Stomach (tissue), 19 donors: ENCODE measurements at places on chromosomes 1 and 21. TPM values are rescaled to one million over a fixed set of nuclear protein-coding genes. Genes with fewer than 3 reads are reported as not detected.

OPN3 gene
- total RNA-seq, result 6.2 TPM

CD55 gene
- total RNA-seq, result 53.6 TPM

SIKE1 gene
- total RNA-seq, result 23.7 TPM

PRKAB2 gene
- total RNA-seq, result 8.1 TPM

SH2D2A gene
- total RNA-seq, result 0.73 TPM

IQCC gene
- total RNA-seq, result 2.3 TPM

HES3 gene
- not detected for total RNA-seq

RIIAD1 gene
- not detected for total RNA-seq

NSUN4 gene
- total RNA-seq, result 56.7 TPM

DNA sequence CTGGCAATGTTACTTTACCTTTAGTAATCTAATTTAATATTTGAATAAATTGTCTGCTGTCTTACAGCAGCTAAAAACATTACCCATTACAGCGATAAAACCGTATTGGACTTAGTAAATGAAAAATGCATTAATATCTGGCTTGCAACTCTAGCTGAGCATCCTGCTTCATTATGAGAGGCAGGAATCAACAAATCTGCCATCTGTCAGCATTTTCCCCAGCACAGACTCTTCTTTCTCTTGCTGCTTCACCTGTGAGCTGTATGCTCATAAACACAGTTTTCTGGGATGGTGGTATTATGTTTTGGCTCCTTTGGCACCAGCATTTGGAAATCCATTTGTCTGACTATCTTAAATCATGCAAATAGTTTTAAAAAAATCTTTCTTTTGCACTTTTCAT is 487.1 kb downstream of the KCNT2 start:
- H3K36me3 ChIP-seq, result no peaks in the 10 kb centered on the region
- H3K27ac ChIP-seq, result no peak overlapping the region
- no peaks in the 10 kb centered on the region for H3K27me3 ChIP-seq
- no peak overlapping the region for H3K4me3 ChIP-seq

DNA sequence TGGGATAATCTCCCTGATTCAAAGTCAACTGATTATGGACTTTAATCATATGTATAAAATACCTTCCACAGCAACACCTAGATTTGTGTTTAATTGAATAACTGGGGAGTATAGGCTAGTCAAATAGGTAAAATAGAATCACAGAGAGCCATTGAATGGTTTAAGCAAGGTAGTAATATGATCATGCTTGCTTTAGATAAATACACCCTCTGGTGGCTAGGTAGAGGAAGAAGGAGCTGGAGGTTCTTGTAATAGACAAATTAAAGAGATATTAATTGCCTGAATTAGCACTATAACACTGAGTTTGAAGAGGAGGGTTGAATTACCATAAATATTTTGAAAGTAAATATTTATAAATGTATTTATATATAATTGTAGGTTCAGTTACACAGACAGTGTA is 40.3 kb downstream of the DIRAS3 start:
- no peaks in the 10 kb centered on the region for H3K4me1 ChIP-seq
- DNase-seq, result no peak
- no peaks in the 10 kb centered on the region for H3K27me3 ChIP-seq

DNA sequence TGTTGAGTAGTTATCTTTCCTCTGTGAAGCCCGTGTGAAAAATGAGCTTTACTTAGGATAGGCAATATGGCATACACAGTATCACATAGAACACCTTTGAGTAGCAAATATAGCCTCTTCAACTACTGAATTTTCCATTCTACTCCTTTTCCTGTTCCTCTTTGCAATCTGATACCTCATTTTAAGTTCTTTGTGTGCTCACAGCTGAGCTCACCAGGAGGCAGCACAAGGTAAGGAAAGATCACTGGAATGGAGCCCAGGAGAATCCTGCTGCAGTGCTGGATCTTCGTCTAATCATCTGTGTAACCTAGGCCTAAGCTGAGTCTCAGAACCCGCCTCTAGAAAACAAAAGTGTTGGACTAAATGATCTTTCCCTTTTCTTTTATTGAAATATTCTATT is 171.0 kb downstream of the LRRC40 start:
- no peak overlapping the region for H3K4me3 ChIP-seq
- H3K27ac ChIP-seq, result no peak overlapping the region
- no peaks in the 10 kb centered on the region for H3K4me1 ChIP-seq

GRCh38 chr1:158331106-158331425 is 265 bp downstream of the CD1B start:
- no peak overlapping the region for H3K27ac ChIP-seq
- H3K4me1 ChIP-seq, result no peaks in the 10 kb centered on the region
- no peaks in the 10 kb centered on the region for H3K27me3 ChIP-seq
- H3K4me3 ChIP-seq, result no peak overlapping the region

- DNase-seq, result no peak
- peaks cover 24% of the 10 kb centered on the region for H3K4me1 ChIP-seq
- H3K27ac ChIP-seq, result no peak overlapping the region
- no peaks in the 10 kb centered on the region for H3K27me3 ChIP-seq
- H3K36me3 ChIP-seq, result peaks cover 7% of the 10 kb centered on the region
Observed at GRCh38 chr1:28773105-28773504, 36.4 kb downstream of the YTHDF2 start.

DNA sequence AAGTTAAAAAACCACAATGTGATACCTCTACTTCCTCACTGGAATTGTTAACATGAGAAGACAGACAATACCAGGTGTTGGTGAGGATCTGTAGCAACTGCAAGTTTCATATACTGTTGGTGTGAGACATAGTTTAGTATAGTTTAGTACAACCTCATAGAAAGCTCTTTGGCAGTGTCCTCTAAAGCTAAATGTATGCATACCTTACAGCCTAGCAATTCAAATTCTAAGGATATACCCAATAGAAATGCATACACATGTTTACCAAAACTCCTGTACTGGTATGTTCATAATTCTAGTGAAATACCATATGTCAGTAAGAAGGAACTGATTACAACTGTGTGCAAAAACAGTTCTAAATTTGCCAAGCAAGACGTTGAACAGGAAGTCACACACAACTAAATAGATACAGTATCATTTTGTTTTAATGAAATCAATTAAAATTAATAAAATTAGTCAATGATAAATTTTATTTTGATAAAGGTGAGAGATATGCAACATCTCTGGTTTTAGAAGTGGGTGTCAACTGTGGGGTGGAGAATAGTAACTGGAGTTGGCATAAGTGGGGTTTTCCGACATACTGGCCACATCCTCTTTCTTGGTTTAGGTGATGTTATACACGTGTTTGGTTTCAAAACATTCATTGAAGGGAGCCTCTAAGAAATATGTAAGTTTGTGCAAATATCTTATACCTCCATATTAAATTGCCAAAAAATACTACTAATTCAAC is 450.7 kb downstream of the PTPRC start:
- no peaks in the 10 kb centered on the region for H3K27me3 ChIP-seq
- no peaks in the 10 kb centered on the region for H3K4me1 ChIP-seq
- no peak overlapping the region for H3K27ac ChIP-seq

DNA sequence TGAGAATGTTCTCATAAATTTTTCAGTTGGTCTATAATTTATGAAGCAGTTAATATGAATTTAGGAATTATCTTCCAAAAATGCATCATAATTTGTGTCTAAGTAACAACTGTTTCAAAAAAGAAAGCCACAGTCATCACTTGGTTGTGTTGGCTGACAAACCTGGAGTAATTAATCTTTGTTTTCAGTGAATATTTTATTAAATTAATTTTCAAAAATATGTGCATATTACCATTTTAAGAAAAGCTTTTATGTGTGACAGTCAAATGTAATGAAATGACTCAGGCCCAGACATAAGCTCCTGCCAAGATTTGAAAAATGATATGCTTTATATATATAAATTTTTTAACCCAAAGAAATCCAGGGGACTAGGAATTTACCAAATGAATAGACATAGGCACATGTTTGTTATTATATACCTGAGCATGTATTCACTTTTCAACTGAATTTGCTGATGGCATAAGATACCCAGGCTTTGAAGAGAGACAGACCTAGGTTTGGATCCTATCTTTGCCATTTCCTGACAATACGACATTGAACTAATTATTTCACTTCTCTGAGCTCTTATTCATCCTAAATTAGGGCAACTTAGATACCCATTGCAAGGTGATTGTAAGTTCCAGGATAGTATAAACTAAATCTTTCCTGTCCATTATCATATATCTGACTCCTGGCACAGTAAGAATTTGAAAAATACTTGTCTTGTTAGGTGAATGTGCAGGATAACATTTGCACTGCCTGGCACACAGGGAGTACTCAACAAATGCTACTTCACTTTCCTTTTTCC is 729.5 kb upstream of the ADGRL2 start:
- no peak for DNase-seq
- no peak overlapping the region for H3K27ac ChIP-seq
- no peaks in the 10 kb centered on the region for H3K4me1 ChIP-seq

- DNase-seq, result no peak
- no peaks in the 10 kb centered on the region for H3K4me1 ChIP-seq
- no peaks in the 10 kb centered on the region for H3K36me3 ChIP-seq
- H3K27ac ChIP-seq, result no peak overlapping the region
Observed at GRCh38 chr1:188154196-188154595, 1325.4 kb downstream of the PLA2G4A start.

DNA sequence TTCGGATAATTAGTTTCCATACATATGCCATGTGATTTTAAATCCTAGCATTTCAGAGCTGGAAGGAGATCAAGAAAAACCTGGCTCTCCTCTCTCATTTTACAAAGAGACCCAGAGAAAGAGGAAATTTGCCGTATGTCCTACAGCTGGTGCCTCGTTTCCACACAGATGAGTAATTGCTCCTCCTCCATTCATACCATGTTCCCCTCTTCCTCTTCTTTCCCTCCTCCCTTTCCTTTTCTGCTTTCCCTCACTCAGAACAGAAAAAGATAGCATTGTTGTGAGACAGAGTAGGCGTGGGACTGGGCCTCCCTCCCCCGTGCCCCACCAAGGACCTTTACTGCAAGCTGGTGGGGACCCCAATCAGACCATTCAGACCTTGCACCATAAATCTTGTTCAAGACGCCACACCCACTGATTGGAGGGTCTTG is 13.7 kb upstream of the SLC44A3 start:
- H3K27ac ChIP-seq, result no peak overlapping the region
- no peaks in the 10 kb centered on the region for H3K36me3 ChIP-seq
- H3K4me3 ChIP-seq, result no peak overlapping the region
- H3K4me1 ChIP-seq, result peaks cover 65% of the 10 kb centered on the region
- DNase-seq, result peak; percentile 69

- no peak overlapping the region for H3K27ac ChIP-seq
- no peaks in the 10 kb centered on the region for H3K4me1 ChIP-seq
- no peaks in the 10 kb centered on the region for H3K36me3 ChIP-seq
- H3K4me3 ChIP-seq, result no peak overlapping the region
Observed at GRCh38 chr1:231170875-231171274, 9.0 kb downstream of the TRIM67 start.

GRCh38 chr1:30046751-30047150 is 676.6 kb downstream of the MATN1 start:
- no peaks in the 10 kb centered on the region for H3K36me3 ChIP-seq
- H3K27me3 ChIP-seq, result peaks cover 4% of the 10 kb centered on the region
- no peak overlapping the region for H3K27ac ChIP-seq

- no peak overlapping the region for H3K27ac ChIP-seq
- peaks cover 4% of the 10 kb centered on the region for H3K4me1 ChIP-seq
- no peaks in the 10 kb centered on the region for H3K27me3 ChIP-seq
- DNase-seq, result no peak
- H3K4me3 ChIP-seq, result no peak overlapping the region
Observed at GRCh38 chr1:31791131-31791858, 24.5 kb downstream of the SPOCD1 start.

DNA sequence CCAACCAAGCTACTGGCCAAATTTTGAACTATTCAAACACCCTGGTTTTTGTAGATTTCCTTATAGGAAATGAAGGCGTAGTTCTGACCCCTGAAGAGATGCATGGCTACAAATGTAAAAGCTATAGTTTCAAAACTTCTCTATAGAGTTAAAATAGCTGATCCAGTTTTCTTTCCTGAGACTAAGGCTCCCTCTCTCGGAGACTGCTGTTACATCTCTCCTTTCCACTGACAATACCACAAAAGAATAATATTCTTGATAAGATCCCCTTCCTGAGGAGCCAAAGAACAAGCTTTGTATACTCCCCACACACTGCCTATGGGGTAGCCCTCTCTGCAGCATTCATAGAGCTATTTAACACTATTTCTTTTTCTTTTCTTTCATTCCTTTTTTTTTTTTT is 6.7 kb upstream of the CFAP126 start:
- no peak for DNase-seq
- no peaks in the 10 kb centered on the region for H3K36me3 ChIP-seq
- H3K4me1 ChIP-seq, result peaks cover 4% of the 10 kb centered on the region
- H3K27me3 ChIP-seq, result no peaks in the 10 kb centered on the region

- no peak overlapping the region for H3K4me3 ChIP-seq
- H3K27ac ChIP-seq, result no peak overlapping the region
- H3K36me3 ChIP-seq, result peaks cover 6% of the 10 kb centered on the region
- H3K4me1 ChIP-seq, result peaks cover 15% of the 10 kb centered on the region
- no peak for DNase-seq
Observed at GRCh38 chr21:44046734-44047133, 34.6 kb downstream of the TRAPPC10 start.

DNA sequence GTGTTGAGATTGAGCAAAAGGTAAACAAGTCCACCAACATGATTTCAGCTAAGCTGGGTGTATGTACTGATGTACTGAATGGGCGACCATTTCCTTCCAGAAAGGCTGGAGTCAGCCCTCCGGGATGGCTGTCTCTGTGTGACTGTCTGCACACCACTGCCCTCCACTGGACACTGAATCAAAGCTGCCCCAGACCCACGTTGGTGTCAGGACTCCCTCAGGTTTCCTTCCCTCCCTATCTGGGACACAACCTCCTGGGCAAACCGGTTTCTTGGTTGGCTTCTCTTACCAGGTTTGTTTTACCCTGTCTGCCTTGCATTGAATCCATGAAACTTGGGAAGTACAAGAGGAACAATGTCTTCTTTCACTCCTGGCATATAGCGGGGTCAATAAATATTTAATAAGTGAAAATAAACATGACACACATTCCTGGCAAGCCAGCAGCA is 5.3 kb upstream of the SRP9 start:
- no peak overlapping the region for H3K4me3 ChIP-seq
- peak; percentile 93 for DNase-seq
- no peaks in the 10 kb centered on the region for H3K27me3 ChIP-seq
- peak overlapping the region; percentile 80 for H3K27ac ChIP-seq
- no peaks in the 10 kb centered on the region for H3K36me3 ChIP-seq

DNA sequence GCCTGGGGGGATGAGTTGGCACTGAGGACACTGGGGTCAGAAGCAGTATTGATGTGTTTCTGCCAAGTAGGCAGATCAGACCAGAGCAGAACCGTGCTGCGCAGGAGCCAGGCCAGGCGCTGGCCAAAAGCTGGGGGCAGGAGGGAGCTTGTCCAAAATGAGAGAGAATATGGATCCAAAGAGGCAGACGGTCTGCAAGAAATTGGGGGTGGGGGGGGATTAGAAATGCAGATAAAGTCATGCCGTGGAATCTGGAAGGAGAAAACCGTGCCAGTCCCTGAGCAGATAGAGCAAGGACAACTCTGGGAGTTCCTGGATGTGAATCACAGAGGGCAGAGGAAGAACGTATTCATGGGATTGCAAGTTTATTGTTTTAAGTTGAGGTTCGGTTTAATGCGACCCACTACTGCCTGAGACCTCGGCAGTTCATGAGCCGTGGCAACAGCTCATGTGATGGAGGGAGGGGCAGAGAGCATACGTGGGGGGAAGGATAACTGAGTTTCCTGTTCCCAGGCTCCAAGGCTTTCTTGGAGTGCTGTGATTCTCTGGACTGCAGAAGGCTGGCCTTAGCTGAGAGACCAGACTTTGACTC is 224.0 kb downstream of the FGGY start:
- H3K27me3 ChIP-seq, result no peaks in the 10 kb centered on the region
- H3K27ac ChIP-seq, result peak overlapping the region; percentile 71
- H3K4me3 ChIP-seq, result no peak overlapping the region
- no peak for DNase-seq

GRCh38 chr1:60989749-60990713 is 92.3 kb upstream of the NFIA start:
- no peak for DNase-seq
- H3K27me3 ChIP-seq, result no peaks in the 10 kb centered on the region
- H3K36me3 ChIP-seq, result no peaks in the 10 kb centered on the region
